ENCODE measurements at places on chromosomes 3 and 15.

DNA sequence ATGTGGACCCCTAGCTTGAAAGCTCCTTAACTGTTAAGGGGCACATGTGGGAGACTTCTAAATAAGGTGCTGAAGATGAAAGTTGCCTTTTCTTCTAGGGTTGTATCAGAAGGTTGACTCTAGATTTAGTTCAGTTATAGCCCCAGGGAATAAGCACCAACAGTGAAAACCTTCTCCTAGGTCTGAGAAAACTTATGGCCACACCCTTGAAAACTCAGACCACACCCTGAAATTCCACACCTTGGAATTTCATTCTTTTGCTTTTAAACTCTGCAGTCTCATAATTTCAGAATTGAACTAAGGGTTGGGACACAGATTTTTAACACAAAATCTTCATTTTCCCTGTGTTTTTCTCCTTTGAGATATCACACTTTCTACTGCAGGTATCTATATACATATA is 355.8 kb upstream of the IL12A start:
- DNase-seq, result no peak

- DNase-seq, result no peak
Observed at GRCh38 chr3:195164573-195165264, 106.2 kb downstream of the XXYLT1 start.

GRCh38 chr15:26011916-26012315 is 148.8 kb upstream of the ATP10A start:
- no peak for DNase-seq

GRCh38 chr3:130341882-130342281 is 3.6 kb upstream of the COL6A5 start:
- no peak for DNase-seq

- DNase-seq, result no peak
Observed at GRCh38 chr3:189947068-189947467, 173.6 kb downstream of the P3H2 start.

GRCh38 chr3:71582612-71583565 is 639 bp downstream of the FOXP1 start:
- peak; percentile 51 for DNase-seq

DNA sequence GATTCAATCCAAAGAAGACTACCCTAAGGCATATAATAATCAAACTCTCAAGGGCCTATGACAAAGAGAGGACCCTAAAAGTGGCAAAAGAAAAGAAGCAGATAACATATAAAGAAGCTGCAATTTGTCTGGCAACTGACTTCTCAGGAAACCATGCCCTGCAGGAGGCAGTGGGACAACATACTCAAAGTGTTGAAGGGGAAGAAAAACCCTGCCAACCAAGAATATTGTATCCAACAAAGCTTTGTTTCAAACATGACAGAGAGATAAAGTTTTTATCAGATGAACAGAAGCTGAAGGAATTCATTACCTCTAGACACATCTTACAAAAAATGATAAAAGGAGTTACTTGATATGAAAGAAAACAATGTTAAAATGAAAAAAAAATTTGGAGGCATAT is 167.1 kb downstream of the VPS13C start:
- no peak for DNase-seq

- peak; percentile 30 for DNase-seq
Observed at GRCh38 chr3:25594007-25594502, 70.7 kb downstream of the TOP2B start.

- DNase-seq, result no peak
Observed at GRCh38 chr3:174636451-174636850, 222.7 kb upstream of the NAALADL2 start.

GRCh38 chr15:48547286-48547685 is 98.2 kb downstream of the FBN1 start:
- no peak for DNase-seq

DNA sequence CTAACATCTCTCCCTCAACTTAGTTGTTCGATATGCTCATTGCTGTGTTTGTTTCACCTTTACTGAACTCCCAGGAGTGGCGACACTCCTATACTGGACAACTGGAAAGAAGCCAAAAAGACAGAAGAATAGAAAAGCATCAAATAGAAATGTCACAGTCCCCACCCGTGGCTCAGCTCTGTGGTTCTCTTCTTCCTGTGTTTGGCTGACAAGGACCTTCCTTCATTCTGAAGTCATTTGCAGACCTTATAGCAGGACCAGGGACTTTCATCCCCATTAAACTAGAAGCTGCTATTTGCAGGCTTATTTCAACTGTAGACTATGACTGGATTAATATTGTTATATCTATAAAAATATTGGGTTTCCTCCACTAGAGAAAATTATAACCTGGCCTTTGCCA is 125.9 kb downstream of the NECTIN3 start:
- DNase-seq, result no peak

DNA sequence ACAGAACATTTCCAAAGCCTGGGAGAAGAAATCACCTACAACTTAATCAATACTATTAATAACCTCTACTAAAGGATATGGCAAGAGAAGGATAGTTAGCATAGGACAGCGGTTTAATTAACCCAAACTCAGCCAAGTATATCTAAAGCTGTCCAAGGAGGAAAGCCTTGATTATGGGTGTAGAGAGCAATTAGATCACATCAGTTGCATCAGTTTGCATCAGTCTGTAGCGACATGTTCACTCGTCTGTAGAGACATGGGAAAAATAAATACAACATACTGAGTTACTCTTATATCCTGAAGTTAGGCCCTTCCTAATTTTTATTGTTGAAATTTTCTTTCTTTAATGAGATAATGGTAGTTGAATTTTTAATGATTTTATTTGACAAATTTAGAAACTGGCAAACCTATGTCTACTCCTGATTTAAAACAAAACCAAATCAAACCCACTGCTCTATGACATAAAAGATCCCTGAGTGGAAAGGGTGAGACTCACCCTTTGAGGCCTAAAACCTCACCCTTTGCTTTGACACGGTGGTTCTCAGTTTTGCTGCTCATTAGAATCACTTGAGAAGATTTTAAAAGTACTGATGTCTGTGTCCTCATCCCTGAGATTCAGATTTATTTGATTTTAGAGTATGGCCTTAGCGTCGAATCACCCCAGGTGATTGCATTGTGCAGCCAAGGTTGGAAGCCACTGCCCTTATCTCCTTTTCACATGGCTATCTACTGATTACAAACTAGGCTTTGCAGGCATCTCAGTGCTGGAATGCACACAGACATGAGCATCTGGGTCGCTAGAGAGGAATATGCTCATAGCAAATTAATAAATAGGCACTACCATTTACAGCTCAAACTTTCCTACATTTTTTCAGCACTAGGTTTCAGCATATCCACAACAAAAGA is 2.8 kb upstream of the CLRN1 start:
- no peak for DNase-seq

- DNase-seq, result no peak
Observed at GRCh38 chr3:117630885-117631284, 921.3 kb downstream of the TUSC7 start.

DNA sequence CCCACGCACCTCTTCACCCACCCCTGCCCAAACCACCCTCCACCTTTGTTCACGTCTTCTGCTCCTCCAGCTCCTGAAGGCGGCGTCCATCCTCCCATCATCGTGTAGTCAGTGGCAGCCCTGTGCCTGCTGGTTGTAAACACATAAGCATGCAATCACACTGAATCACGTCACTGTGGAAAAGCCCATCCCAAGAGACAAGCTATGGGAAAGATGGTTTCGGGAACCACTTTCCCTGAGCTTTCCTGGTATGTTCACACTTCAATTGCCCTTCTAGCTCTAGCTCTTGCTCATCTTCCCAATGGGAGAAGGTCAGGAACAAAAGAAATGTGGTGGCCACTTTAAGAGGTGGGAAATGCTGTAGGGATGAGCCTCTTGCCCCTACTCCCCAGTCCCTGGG is 14.4 kb upstream of the GOLGA8J start:
- no peak for DNase-seq

GRCh38 chr3:179247289-179248015 is 3.5 kb downstream of the KCNMB3 start:
- no peak for DNase-seq

- no peak for DNase-seq
Observed at GRCh38 chr3:11600501-11601282, 43.0 kb downstream of the VGLL4 start.

DNA sequence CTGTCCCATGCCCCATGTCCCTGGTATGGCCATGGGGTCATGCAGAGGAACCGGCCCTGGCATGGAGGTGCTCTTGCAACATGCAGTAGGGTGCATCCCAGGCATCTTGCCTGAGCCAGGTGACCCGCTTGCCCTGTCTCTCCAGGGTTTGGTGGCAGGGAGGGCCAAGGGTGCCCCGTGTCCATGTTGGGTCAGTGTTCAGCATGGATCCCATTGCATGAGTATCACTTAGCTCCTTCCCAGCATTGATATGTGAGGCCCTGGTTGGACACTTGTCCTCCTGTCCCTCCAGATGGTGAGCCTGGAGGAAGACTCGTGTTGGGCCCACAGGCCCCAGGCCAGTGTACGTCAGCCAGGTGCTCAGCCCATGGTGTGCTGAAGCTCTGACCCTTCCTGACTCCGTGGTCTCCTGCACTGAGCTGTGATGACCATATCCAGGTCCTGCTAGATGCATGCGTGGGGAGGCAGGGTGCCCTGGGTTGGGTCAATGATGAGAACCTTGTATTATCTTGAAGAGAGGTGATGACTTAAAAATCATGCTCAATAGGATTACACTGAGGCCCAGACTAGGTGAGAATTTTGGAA is 205.0 kb downstream of the UBE3A start:
- DNase-seq, result no peak

DNA sequence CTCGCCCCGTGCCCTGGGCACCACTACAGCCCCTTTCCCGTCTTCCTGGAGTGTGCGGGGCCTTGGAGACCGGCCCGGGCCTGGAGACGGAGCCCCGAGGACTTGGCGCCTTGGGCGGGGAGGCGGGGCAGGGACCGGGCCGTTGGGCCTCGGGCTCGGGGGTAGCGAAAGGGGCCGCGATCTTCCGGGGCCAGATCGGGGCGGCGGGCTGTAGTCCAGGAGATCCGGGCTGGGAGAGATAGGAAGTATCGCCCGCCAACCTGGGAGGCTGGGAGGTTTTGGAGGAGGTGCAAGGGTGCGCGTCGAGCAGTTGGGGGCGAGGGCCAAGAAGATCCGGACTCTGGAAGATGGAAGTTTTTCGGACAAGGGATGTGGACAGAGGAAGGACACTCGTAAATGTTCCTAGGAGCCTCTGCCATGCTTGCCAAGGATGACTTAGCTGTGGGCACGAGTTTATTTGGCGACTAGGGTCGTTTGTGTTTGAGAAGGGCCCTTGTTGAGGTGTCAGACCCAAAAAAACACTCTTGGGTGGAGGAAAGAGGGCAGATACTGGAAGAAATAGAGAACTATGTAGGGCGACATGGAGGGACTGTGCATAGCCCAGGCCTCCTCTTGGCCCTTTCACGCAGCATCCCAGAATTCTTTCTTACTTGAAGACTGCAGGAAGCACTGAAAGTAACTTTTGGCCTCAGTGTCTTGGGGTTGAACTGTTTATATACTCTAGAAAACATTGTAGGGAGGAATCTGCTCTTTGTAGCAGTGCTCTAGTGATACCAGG is 712 bp downstream of the RTF1 start:
- no peak for DNase-seq

DNA sequence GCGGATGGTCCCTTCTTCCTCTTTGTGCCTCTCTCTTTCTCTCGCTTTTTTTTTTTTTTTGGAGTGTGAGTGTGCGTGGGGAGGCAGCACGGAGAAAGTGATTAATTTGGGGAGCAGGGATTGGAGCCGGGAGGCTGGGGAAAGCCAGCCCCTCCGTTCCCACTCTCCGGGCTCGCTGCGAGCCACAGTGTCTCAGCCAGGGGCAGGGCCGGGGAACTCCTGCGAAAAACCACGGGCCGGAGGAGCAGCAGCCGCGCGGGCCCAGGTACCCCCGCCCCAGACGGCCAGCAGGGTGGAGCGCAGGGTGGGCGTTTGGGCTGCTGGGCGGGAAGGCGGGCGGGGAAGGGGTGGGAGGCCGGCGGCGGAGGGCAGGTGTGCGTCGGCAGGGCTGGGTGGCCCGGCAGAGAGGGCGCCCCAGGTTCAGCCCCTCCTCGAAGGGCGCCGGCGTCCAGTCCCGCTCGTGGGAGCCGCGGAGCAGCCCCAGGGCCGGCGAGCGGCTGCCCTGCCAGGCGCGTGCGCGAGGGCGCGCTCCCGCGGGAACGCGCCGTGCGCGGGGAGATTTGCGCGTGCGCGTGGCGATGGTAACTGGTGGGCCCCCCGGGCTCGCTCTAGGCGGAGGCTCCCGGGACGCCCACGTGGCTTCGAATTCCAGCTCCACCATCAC is 1.4 kb downstream of the CHL1 start:
- no peak for DNase-seq

DNA sequence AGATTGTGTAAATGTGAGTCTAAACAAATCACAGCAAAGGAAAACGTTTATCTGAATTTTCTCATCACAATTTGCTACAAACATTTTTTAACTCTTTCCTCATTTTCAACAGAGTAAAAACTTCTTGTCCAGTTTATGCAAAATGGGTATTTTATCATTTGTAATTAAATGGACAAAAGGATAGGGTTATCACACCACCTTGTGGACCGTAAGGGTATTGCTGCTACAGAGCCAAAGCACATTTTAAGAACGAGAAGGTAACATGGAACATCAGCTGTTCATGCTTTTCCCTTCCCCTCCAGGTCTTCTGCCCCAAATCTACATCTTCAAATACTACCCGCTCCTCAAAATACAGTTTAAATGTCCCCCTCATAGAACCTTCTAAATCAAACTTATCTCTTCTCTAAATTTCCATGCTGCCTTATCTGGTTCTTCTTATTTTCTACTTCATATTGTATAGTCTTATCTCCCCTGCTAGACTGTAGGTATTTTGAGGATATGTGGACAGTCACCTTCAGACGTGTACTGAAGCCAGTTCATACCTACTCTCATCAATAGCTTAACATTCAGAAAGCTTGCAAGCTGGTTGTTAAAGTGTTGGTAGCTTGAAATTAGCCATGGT is 12.8 kb upstream of the SETMAR start:
- peak; percentile 51 for DNase-seq

DNA sequence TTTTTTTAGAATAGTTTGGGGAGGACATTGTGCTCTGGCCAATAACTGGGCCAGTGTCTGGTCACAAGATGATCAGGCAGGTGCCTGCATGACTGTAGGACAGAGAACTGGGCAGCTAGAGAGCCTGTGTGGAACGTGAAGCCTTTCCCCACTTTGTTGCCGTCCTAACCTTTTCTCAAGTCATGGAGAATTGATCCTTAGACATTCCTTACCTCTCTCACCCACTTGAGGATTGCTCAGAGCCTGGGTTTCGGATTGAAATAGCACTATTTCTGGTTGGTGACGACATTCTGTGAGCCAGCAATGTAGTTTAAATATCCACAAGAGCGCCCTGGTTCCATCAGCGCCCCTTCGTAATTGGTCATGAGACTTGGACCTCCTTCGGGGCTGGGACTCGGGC is 138.4 kb downstream of the IGF1R start:
- no peak for DNase-seq

- no peak for DNase-seq
Observed at GRCh38 chr3:108623504-108623903, 34.0 kb downstream of the DZIP3 start.

GRCh38 chr3:45480871-45481270 is 92.5 kb downstream of the LARS2 start:
- no peak for DNase-seq

- no peak for DNase-seq
Observed at GRCh38 chr3:174168538-174169254, 690.4 kb upstream of the NAALADL2 start.

- DNase-seq, result no peak
Observed at GRCh38 chr3:133374708-133375402, 25.0 kb upstream of the BFSP2 start.

All from CD4-positive, CD25-positive, alpha-beta regulatory T cell (primary cell).